Hindlimb muscle (tissue), 1 donor: ENCODE measurements at places on chromosomes 2 and 18.

GRCh38 chr2:160715428-160715827 lies 221.8 kb upstream of the RBMS1 start:
- DNase-seq = no peak

- no peak for DNase-seq
Observed at GRCh38 chr2:68366083-68366560, 1.0 kb downstream of the PLEK start.

DNA sequence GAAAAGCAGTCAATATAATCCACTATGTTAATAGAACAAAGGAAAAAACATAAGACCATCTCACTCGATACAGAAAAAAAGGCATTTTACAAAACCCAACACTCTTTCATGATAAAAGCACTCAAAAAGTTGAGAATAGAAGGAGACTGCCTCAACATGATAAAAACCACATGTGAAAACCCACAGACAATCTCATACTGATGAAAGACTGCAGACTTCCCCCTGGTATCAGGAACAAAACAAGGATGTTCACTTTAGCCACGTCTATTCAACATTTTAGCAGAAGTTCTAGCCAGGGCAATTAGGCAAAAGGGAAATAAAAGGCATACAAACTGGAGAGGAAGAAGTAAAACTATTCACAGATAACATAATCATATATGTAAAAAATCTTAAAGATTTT lies 285.9 kb downstream of the EIPR1 start:
- DNase-seq = no peak

GRCh38 chr2:194060269-194060668 lies 1596.8 kb upstream of the SLC39A10 start:
- no peak for DNase-seq

- DNase-seq = no peak
Observed at GRCh38 chr18:11801573-11801972, 49.6 kb upstream of the CHMP1B start.

GRCh38 chr18:56066524-56067213 lies 478.7 kb upstream of the TCF4 start:
- peak; percentile 20 for DNase-seq

GRCh38 chr18:21735452-21736015 lies 5.1 kb upstream of the MIB1 start:
- DNase-seq = no peak
